GM23248 (cell line): ENCODE measurements at places on chromosomes 12 and 14. TPM values are rescaled to one million over a fixed set of nuclear protein-coding genes. Genes with fewer than 3 reads are reported as not detected.

OR10AD1 gene
- total RNA-seq: not detected in 2 replicates

ITPK1 gene
- 33.3 and 35.0 TPM in 2 replicates for total RNA-seq

DNA sequence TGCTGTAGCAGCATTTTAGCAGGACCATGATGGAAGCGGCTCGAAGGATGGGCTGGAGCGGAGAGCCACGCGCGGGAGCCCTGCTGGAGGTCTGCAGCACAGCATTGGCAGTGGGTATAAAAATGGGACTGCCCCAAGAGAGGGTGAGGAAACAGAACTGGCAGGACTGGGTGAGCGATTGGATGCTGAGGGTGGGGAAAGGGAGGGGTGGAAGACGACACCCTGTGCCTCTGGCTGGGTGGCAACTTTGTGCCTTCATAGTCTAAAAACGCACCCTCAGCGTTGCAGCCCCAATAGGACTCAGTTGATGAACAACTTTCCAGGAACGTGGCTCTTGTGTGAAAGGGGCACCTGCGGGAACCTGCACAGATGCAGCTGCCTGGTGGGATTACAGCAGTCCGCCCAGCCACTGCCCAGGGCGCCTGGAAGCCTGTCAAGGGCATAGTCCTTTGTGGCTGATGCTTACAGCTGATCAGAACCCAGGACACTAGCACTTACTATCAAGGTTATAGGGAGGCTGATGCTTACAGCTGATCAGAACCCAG, 73.0 kb downstream of the NINJ2 start:
- DNase-seq: no peak

DNA sequence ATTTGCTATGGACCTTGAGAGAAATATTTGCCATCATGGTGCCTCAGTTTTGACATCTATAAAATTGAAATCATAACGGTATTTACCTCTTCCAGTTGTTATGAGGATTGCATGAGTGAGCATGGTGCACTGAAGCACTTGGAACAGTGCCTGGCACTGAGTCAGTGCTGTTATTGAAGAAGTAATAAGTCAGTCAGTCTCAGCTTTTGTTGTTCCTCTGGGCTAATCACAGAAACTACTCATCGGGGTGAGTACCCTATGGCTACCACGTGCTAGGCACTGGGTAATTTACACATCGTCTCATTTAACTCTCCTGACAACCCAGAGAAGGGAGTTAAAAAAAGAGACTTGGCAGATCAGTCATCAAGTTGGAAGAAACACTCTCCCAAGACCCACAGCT, 159.5 kb upstream of the NRXN3 start:
- DNase-seq: peak; percentile 63

DNA sequence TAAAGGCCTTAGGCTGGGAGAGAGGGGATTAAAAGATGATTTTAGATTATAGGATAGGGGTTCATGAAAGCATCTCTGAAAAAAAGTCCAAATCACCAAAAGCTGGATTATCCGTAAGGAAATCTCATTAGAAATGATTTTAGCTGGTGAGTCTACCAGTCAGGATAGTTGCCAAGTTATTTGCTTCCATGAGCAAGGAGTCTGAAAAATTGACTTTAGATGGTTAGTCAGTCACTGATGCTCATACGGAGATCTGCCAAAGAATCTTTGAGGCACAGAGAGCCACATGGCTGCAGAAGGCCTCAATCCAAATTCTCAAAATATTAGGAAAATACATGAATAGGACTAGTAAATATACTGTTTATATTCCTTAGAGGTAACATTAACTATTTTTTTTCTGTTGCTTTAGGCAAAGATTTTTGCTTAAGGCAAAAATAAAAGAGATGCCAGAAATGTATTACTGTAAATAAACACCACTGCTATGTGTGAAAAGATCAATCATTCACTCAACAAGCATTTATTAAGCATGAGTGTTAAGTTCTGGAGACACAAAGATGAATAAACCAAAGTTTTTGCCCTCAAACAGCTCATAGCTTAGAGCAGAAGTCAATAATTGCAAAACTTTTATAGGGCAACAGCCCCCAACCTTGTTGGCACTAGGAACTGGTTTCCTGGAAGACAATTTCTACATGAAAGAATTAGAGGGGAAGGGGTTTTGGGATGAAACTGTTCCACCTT, 105.2 kb downstream of the BBS10 start:
- peak; percentile 93 for DNase-seq

DNA sequence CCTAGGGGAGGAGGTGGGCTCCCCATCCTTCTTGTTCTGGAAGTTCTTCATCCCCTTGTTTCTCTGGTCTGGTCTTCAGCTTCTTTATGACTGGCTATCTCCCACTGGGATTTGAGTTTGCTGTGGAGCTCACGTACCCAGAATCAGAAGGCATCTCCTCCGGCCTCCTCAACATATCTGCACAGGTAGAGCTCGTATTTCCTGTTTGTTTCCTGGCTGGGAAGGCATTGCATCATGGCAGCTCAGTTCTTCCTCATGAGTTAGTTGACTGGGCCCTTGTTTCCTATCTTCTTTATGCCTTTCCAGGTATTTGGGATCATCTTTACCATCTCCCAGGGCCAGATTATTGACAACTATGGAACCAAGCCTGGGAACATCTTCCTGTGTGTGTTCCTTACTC, 19.8 kb downstream of the ERG28 start:
- no peak for DNase-seq
